ENCODE measurements at places on chromosomes 12 and 14. TPM values are rescaled to one million over a fixed set of nuclear protein-coding genes. Genes with fewer than 3 reads are reported as not detected.
A peak's percentile ranks its signal among the peaks of the same experiment; 100 is the strongest.

The JDP2 gene
- 95.3 TPM for total RNA-seq

DNA sequence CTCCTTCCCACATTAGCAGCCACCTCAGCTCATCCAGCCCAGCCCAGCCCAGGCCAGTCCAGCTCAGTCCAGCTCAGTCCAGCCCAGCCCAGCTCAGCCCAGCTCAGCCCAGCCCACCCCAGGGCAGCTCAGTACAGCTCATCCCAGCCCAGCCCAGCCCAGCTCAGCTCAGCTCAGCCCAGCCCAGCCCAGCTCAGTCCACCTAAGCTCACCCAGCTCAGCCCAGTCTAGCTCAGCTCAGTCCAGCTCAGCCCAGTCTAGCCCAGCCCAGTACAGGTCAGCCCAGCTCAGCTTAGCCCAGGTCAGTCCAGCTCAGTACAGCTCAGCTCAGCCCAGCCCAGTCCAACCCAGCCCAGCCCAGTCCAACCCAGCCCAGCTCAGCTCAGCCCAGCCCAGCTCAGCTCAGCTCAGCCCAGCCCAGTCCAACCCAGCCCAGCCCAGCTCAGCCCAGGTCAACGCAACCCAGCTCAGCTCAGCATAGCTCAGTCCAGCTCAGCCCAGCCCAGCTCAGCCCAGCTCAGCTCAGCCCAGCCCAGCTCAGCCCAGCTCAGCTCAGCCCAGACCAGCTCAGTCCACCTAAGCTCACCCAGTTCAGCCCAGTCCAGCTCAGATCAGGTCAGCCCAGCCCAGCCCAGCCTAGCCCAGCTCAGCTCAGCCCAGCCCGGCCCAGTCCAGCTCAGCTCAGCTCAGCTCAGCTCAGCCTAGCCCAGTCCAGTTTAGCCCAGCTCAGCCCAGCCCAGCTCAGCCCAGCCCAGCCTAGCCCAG lies 63.0 kb downstream of the TMEM121 start:
- no peak for DNase-seq

DNA sequence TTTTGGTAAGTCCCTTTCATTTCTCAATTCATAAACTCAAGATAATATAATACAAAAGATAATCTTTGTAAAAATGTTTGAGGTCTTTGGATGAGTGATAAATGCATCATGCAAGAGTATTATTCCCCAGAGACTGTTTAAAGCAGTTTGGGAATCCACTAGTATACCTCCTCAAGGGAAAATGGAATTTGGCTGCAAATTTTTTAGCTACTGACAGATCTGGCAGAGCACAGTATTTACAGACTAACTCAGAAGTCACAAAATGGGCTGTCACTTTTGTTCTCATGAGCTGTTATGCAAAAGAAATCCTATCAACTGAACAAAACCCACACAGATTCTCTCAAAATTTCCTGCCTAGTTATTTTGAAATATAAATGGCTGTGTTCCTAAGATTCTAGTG lies 9.9 kb downstream of the SPIC start:
- no peak for DNase-seq

- DNase-seq = no peak
Observed at GRCh38 chr14:45377166-45377565, 124.2 kb upstream of the MIS18BP1 start.

GRCh38 chr12:110590806-110591326 lies 7.7 kb upstream of the PPTC7 start:
- no peak for DNase-seq

DNA sequence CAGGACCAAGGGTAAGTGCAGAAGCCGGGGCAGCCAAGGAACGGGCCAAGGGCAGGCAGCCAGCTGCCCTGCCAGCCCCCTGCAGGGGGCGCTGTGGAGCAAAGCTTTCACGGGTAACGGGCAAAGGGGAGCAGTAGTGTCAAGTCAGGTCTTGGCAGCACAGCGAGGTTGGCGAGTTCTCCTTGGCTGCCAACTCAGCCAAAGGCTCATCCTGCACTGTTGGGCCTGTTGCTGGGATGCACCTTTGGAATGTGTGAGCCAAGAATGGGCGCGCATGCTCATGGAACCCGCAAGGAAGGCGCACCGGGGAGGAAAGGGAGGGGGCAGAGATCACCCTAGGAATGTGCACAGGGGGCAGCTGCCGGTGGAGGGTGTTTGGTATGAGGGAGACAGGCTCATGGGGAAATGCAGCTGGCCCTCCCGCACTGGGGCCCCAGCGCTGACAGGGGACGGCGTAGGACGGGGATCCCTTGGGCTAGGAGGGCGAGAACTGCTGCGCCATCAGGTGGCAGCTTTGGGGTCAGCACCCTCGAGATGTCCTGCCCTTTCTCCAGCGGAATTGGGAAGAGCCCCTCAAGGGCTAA lies 138.0 kb downstream of the ASCL4 start:
- DNase-seq = peak; percentile 4

DNA sequence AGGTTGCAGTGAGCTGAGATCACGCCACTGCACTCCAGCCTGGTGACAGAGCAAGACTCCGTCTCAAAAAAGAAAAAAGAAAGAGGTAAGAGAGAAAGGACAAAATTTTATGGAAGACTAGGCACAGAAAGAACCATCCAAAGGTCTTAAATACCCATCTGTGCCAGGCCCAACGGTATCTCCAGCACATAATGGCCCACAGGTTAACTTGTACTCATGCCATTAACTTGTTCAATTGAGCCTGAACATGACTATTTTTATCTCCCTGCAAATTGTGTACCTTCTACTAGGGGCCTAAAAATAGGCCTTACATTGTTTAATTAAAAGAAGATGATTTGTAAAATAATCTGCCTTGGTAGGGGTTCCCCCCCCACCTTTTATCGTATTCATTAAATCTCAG lies 80.2 kb downstream of the RIC8B start:
- DNase-seq = no peak

Data from fibroblast of lung (primary cell).